NCI-H345 (cell line): ENCODE measurements at places on chromosomes 7 and 10.

DNA sequence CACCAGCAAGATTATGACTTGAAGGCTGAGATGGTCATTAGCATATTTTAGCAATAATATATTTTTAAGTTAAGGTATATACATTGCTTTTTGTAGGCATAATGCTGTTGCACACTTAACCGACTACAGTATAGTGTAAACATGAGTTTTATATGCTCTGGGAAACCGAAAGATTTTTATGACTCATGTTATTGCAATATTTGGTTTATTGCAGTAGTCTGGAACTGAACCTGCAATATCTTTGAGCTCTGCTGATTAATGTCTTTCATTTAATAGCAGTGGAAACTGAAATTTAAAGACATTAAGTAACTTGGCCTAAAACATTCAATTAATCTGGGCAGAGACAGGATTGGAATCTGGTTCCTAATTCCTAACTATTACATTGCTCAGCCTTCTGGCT, 266.7 kb upstream of the PLXDC2 start:
- no peak for DNase-seq

DNA sequence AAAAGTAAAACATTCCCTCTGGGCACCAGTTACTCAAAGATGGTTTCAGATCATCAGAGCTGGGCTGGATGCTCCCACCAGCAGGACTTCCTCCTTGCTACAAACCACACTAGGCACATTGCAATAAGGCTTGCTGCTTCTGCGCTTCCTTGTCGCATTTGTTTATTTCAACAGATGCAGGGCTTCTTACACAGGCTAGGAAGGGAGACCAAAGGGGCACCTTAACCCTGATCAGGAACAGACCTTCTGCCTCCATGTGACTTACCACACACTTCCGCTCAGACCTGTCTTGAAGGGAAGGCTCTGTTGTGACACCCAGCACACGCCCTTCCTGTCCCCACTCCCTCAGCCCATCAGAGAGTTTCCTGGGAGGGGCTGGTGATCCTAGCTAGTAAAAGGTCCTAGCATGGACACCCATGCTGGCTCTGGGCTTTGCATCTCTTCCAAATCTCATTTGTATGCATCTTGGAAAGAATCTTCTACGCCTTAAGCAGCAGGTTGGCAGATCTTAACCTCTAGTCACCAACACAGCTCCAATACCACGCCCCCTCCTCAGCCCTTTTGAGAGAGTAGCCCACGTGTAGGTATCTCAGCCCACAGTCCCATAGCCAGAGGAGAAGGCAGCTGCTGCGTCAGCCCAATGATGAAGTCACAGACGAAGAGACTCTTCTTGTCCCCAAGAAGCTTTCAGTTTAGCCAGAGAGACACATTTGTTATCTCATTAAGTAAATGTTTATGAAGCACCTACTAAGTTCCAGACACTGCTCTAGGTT, 47.1 kb upstream of the SVIL start:
- no peak for DNase-seq

DNA sequence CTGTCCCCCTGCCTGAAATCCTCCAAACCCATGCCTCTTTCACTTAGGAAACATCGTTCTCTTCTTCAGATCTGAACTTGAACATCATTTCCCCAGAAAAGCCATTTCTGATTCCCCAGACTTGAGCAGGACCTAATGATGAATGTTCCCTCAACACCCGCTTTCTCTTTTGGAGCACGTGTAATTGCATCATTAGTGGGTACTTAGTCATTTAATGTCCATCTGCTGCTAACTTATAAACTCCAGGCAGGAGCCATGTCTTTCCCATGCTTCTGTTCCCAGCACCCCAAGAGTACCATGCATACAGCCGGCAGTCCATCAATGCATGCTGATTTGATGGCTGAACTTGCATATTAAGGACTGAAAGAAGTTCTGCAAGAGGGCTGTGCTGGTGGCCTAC, 36.5 kb upstream of the ECHDC3 start:
- no peak for DNase-seq

DNA sequence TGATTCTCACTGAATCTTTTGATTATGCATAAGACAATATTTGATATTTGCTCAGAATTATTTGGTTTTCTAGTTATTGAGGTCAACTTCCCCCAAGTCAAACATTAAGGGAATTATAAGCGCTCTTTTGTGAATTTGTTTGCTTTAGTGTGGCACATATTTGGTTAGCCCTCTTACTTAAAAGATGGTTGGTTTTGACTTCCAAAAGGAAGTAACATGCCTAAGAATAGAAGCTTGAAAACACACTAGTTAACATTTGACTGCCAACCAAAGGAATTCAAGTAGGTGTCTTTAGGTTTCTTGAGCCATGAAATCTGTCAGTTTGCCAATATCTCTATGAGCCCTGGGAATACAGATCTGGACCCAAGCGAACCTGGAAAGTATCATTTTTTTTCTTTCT, 24.9 kb downstream of the STEAP4 start:
- DNase-seq: no peak
